ENCODE measurements at places on chromosomes 16 and 17.

GRCh38 chr17:64263000-64263766 lies at the start of gene TEX2:
Gene TEX2 (minus strand): TSS chr17:64263260. CDS start chr17:64214217, 49,043 bp downstream.
- peak; percentile 95 for DNase-seq

DNA sequence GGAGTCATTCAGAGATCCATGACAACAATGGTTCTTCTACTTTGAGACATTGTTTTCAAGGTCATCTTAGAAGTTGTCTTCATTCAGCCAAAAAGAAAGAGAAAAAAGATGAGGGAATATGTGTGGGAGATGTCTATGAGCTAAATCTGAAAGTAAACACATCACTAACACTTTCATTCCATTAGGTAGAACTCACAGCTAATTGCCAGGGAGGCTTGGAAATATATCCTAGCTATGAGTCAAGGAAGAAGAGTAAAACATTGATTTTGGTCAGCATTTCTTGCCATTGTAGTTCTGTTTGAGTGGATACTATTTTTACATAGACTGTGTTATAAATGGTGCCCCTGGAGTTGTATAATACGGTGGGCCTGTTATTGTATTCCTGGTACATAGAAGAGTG lies 316.4 kb upstream of the MYOCD start:
- no peak for DNase-seq

GRCh38 chr17:34234616-34235015 lies 20.5 kb upstream of the CCL2 start:
- DNase-seq = no peak

DNA sequence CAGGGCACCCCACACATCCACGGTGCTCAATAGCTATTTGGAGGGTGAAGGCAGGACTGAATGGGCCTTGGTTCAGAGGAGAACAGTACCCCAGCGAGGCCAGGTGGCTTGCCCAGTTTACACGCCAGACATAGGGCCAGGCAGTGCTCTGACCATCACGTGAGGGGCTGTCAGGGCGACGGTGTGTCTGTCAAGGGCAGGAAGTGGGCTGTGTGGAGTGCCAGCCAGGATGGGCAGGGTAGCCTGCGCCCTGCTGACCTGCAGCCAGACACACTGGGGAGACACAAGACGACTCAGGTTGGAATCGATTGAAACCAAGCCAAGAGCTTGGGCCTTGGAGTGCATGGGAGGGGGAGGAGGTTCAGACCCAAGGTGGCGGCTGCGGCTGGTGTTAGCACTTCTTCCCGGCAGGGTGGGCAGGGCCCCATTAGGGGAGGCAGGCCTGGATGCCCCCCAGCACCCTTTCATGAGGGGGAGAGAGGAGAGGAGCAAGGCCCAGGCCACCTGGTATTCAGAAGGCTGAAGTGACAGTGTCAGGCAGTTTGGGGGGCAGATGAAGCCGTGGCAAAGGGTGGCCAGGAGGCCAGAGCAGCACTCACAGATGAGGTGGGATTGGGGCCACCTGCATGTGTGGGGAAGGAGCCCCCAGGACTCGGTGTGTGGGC lies 68.2 kb downstream of the SREBF1 start:
- DNase-seq = no peak

GRCh38 chr16:3732171-3732570 lies 14.8 kb upstream of the TRAP1 start:
- no peak for DNase-seq
